Tibial nerve (tissue), 4 donors: ENCODE measurements at places on chromosomes 4 and X. TPM values are rescaled to one million over a fixed set of nuclear protein-coding genes. Genes with fewer than 3 reads are reported as not detected.

DNA sequence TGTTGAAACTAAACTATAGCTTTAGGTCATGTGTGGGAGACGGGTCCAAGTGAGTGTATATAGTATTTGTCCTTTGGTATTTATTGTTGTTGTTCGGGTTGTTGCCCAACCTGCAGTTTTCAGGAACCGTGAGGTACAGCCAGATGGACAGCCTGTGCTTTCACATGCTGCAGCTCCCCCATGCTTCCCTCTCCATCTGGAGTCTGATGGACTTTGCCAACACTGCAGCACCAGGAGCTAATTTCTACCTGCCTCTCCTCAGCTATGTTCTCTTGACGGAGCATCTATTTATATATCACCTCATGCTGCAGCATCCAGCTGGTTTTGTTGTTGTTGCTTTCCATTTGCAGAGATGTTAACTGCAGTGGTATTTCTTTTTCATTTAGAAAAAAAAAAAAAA, 80.1 kb downstream of the TLL1 start:
- no peaks in the 10 kb centered on the region for H3K4me1 ChIP-seq
- no peaks in the 10 kb centered on the region for H3K27me3 ChIP-seq
- H3K36me3 ChIP-seq, result no peaks in the 10 kb centered on the region
- no peak overlapping the region for H3K27ac ChIP-seq
- H3K4me3 ChIP-seq, result no peak overlapping the region

GRCh38 chrX:67563469-67564448, 19.9 kb downstream of the AR start:
- no peaks in the 10 kb centered on the region for H3K4me1 ChIP-seq
- no peak overlapping the region for H3K27ac ChIP-seq
- peaks cover 6% of the 10 kb centered on the region for H3K27me3 ChIP-seq
- no peak for DNase-seq
- no peaks in the 10 kb centered on the region for H3K36me3 ChIP-seq

GRCh38 chr4:144374065-144374464, 233.5 kb upstream of the GYPA start:
- no peak overlapping the region for H3K27ac ChIP-seq
- H3K4me1 ChIP-seq, result peaks cover 4% of the 10 kb centered on the region
- DNase-seq, result no peak
- H3K27me3 ChIP-seq, result no peaks in the 10 kb centered on the region
- H3K4me3 ChIP-seq, result no peak overlapping the region
- H3K36me3 ChIP-seq, result no peaks in the 10 kb centered on the region

The UGT2B17 gene
- total RNA-seq, result not detected

The CXXC4 gene
- total RNA-seq, result 2.5 TPM

DNA sequence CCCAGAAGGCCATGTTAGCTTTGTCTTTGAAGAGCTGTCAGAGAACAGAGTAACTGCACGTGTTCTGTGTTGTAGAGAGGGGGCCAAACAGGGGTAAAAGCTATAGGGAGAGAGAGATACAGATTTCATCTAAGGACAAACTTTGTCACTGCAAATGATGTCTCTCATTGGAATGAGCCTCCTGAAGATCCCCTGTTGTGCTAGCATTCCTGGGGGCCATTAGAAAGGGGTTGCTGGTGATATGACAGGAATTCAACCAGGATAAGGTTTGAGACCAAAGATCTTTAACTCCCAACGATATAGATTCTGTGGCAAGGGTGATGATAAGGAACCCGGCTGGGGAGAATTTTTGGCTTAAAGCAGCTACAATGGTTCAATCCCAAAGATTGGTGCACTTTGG, 16.8 kb downstream of the MID1 start:
- no peak for DNase-seq
- H3K4me3 ChIP-seq, result no peak overlapping the region
- no peak overlapping the region for H3K27ac ChIP-seq
- no peaks in the 10 kb centered on the region for H3K27me3 ChIP-seq

GRCh38 chr4:69731847-69732246, 28.6 kb downstream of the SULT1B1 start:
- no peak overlapping the region for H3K4me3 ChIP-seq
- no peak overlapping the region for H3K27ac ChIP-seq
- DNase-seq, result no peak
- peaks cover 31% of the 10 kb centered on the region for H3K4me1 ChIP-seq
- H3K27me3 ChIP-seq, result no peaks in the 10 kb centered on the region
